Aortic smooth muscle cell (primary cell): ENCODE measurements at places on chromosomes 12 and 14. TPM values are rescaled to one million over a fixed set of nuclear protein-coding genes. Genes with fewer than 3 reads are reported as not detected.

Gene AICDA
- total RNA-seq: not detected in 2 replicates

Gene TSPAN9
- 33.6 and 44.2 TPM in 2 replicates for total RNA-seq

Gene A2ML1
- 0.53 TPM in 1 of 2 replicates, not detected in the other for total RNA-seq

Gene ABHD12B
- total RNA-seq: not detected in 2 replicates

Gene KRT73
- total RNA-seq: not detected in 2 replicates

Gene SYT1
- 1.1 and 1.2 TPM in 2 replicates for total RNA-seq

Gene IAPP
- total RNA-seq: not detected in 2 replicates

Gene NUP107
- 36.4 and 45.7 TPM in 2 replicates for total RNA-seq
